Stimulated activated CD4-positive, alpha-beta T cell treated with anti-CD3 and anti-CD28 coated beads, Interleukin-1b, Interleukin-23, amount 100 ng/mL, for 1 hour (primary cell): ENCODE measurements at places on chromosomes 5 and 9.

DNA sequence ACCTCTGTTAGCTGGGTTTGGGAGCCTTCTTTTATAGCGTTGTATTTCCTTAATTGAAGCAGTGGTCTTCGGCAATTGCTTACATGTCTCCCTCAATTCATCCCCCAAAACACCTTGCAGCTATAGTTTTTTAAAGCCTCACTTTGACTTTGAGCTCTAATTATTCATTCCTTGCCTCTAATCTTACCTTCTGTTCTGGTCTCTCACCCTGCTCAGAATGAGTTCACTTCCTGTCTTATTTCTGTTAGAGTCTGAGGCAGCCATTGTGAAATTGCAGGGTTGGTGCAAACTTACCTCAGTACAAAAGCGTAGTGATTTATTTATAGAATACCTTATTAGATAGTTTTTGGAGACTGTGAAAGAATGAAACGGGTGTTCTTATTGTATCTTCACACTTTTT lies 35.0 kb downstream of the AOPEP start:
- DNase-seq: no peak

DNA sequence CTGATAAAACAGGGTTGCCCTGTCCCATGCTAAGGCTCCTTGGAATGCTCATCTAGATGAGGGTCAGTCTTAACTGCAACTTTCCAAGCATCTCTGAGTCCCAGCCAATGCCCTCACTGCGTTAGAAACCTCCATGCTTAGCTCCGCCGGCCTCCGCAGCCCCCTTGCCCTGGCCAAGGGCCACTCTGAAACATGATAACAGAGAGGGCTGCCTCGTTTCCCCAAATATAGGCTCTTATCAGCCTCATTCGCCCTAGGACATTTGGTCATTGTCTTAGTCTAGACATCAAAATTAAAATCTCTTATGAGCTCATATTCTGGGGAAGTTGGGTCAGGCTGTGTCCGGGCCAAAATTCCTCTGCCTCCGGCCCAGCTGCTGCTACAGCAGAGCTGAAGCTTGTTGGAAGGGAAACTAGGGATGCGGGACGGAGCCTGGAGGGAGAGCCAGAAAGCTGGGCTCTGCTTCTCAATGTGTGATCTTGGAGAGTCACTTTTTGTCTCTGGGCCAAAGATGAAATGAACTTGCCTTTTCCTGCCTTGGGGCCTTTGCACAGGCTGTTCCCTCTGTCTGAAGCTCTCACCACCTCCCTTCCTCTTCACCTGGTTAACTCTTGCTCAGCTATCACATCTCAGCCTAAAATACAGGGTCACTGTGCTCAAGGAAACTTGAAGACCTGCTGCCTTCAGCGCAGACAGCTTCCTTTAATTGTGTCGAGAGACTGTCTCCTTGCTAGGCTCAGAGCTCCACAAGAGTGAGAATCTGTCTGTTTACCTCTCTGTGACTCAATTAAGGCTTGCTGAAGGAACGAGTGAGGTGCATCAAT lies 191.3 kb downstream of the RGS3 start:
- no peak for DNase-seq

GRCh38 chr5:178590141-178590923 lies at the start of gene COL23A1:
Gene COL23A1, minus strand, starts transcription at chr5:178590393.
- no peak for DNase-seq

DNA sequence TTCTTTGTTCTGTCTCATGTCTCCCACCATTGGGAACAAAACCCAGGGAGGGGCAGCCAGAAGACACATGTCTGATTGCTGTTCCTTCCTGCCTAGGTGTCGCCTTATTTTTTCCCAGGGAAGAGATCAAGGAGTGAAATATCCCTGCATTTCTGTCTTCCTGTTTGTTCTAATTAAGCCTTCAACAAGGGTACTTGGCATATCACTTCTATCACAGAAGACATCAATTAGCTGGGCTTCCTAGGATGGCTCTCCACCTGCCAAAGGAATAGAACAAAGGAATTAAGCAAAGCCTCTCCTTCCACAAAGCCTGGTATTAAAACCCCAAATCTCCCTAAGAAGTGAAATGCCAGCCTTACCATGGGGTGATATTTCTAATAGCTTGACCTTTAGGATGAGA lies 299.5 kb upstream of the CD180 start:
- DNase-seq: no peak

DNA sequence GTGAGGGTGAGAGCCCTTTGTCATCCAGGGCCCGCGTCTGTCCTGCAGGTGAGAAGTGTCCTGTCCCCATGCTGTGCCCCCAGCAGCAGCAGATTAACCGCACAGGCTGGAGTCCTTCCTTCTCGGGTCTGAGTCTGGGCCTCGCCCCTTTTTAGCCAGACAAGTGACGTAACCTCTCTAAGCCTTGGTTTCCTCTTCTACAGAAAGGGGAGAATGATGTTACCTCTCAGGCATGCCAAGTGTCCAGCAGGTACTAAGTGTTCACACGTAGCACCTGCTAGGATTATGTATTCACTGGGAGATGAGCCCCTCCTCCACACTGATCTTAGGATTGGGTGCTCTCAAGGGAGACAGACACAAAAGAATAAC lies 6.9 kb downstream of the NEURL1B start:
- DNase-seq: no peak

GRCh38 chr5:167447466-167448375 lies 843.7 kb upstream of the WWC1 start:
- DNase-seq: no peak

DNA sequence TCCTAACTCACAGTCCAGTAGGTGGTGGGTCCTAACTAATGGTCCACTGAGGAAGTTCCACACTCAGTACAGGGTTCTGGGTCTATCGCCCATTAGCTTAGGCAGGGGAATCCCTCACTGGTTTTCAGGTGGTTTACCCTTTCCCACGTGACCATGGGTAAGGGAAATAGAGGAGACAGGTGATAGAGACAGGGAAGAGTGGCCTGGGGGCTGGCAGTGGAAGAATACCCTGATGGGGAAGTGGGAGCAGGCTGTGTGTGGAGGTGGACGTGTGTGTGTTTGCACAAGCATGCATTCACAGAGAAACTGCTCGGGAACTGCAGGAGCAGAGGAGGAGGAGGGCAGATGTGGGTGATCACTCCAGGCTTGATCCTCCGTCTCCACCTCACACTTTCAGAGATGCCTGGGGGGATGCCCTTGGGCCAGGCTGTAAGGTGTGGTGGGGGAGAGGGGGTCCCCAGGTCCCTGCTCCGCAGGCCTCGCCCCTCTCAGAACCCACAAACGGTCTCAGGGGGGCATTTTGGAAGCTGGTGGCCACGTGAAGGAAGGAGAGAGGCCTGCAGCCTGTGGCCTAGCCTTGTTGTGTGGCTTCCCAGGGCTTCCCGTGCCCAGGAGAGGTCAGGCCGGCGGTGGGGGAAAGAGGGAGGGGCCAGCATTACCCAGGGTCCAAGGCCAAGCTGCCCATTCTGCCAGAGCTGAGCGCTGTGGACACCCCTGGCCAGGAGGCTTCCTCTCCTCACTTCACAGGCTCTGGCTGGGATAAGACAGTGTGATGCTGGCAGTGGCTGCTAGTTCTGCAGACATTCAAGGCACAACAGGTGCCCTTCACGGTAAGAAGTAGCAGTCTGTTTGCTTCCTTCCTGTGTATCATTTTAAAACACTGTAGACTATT lies 80.0 kb downstream of the OTULIN start:
- DNase-seq: no peak
